CD8-positive, alpha-beta memory T cell (primary cell): ENCODE measurements at places on chromosomes 3 and 15. TPM values are rescaled to one million over a fixed set of nuclear protein-coding genes. Genes with fewer than 3 reads are reported as not detected.

Gene SLC4A7
- 55.0 TPM for total RNA-seq

Gene CHRNA7
- not detected for total RNA-seq

Gene LDHAL6B
- not detected for total RNA-seq

Gene ADCY5
- total RNA-seq, result not detected

Gene LMOD3
- not detected for total RNA-seq

Gene KLF15
- total RNA-seq, result 0.11 TPM

Gene SKOR1
- 0.16 TPM for total RNA-seq

Gene CNTN3
- total RNA-seq, result not detected

Gene KNG1
- total RNA-seq, result not detected

Gene PAK6
- total RNA-seq, result 1.7 TPM
